ENCODE measurements at places on chromosomes 3 and 15.
A peak's percentile ranks its signal among the peaks of the same experiment; 100 is the strongest.

DNA sequence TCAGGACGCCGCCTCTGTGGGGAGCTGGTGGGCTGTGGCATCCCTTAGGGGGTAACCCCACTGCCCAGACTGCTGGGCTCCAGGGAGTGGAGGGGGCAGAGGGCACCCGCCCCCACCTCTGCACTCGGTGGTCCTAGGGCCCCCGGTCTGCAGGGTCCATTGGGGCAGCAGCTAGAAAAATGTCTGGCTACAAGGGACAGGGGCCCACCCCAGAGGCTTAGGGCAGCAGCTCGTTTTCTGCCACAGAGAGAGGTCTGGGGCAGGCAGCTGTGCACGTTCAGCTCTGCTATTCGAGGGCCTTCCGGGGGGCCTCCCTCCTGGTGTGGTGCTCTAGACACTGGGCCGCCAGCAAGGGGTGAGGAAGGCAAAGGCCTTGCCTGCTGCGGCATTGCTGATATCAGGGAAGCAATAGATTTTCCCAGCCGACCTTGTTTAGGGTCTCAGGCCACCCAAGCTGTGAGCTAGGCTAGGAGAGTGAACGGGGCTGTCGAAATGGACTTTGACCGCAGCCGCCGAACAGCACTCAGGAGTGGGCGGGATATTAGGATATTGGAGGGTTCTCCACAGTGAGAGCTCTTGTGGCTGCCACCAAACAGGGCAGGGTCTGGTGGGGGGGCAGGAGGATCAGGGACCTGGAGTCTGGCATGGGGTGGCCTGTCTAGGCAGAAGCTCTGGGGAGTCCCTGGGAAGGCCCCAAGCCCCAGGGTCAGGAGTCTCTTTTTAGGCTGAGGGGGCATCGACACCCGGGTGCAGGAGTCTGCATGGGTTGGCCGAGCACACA, 61.4 kb upstream of the KLF13 start:
- DNase-seq, result no peak

DNA sequence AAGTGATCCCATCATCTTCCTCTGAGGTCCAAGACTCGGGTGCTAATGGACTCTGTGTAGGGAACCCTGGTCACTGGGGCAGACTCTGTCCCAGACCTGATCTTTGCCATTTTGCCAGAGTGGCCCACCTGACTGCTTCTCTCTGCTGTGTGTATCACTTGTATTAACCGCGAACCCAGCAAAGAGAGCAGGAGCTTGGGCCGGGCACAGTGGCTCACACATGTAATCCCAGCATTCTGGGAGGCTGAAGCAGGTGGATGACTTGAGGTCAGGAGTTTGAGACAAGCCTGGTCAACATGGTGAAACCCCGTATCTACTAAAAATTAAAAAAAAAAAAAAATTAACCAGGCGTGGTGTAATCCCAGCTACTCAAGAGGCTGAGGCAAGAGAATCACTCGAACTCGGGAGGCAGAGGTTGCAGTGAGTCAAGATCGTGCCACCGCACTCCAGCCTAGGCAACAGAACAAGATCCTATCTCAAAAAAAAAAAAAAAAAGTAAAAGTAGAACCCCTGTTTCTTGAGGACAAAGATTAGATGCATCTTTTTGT, 32.9 kb upstream of the CYP11A1 start:
- DNase-seq, result no peak

GRCh38 chr3:146831659-146832058, 226.5 kb upstream of the PLSCR5 start:
- no peak for DNase-seq

GRCh38 chr3:190127195-190127594, 6.5 kb upstream of the P3H2 start:
- DNase-seq, result no peak

DNA sequence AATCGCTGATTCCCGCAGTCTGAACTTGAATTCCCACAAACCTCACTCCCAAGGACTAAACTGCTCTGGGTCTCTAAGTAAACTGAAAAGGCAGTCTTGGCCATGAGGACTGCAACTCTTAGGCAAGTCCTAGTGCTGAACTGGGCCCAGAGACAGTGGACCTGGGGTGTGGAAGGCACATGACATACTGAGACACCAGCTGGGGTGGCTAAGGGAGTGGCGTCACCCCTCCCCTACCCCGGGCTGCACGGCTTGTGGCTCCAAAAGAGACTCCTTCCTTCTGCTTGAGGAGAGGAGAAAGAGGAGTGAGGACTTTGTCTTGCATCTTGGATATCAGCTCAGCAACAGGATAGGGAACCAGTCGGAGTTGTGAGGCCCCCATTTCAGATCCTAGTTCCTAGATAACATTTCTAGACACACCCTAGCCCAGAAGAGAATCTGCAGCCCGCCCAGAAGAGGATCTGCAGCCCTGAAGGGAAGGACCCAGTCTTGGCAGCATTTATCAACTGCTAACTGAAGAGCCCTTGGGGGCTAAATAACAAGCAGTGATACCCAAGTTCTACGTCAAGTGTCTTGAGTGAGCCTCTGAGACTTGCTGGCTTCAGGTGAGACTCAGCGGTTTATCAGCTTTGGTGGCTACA, 110.7 kb upstream of the C3orf80 start:
- no peak for DNase-seq

GRCh38 chr3:45409369-45409768, 21.0 kb downstream of the LARS2 start:
- no peak for DNase-seq

GRCh38 chr3:178833695-178834094, 237.9 kb downstream of the ZMAT3 start:
- no peak for DNase-seq

GRCh38 chr3:48695393-48695753, 9.7 kb upstream of the NCKIPSD start:
- peak; percentile 21 for DNase-seq

DNA sequence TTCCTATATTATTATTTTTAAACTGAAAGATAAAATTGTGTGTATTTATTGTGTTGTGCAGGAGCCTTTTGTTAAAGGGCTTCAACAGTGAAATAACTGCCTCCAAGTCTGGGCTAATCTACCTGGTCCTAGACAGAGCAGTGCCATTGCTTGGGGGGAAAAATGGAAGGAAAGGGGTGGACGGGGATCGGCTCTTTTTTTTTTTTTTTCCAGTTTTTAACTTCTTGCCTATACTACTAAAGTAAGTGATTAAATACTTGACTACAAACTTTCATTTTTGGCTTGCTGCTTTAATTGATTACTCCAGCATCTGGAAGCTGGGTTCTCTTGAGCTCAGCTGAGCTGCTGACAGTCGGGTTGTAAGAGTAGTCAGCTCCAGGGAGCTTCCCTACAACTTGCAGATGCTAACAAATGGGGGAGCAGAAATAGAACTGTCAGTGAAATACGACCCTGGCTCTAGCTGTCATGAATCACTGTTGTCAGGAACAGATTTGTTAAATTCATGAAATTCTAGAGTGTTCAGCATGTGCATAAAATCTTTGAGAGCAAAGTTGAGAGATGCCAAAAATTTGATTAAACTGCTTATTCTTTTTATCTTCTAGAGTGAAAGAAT, 276.7 kb downstream of the ROBO1 start:
- DNase-seq, result no peak

- no peak for DNase-seq
Measured at GRCh38 chr3:197335428-197336132, 37.2 kb upstream of the DLG1 start.

- DNase-seq, result no peak
Measured at GRCh38 chr3:11611341-11611799, 32.3 kb downstream of the VGLL4 start.

DNA sequence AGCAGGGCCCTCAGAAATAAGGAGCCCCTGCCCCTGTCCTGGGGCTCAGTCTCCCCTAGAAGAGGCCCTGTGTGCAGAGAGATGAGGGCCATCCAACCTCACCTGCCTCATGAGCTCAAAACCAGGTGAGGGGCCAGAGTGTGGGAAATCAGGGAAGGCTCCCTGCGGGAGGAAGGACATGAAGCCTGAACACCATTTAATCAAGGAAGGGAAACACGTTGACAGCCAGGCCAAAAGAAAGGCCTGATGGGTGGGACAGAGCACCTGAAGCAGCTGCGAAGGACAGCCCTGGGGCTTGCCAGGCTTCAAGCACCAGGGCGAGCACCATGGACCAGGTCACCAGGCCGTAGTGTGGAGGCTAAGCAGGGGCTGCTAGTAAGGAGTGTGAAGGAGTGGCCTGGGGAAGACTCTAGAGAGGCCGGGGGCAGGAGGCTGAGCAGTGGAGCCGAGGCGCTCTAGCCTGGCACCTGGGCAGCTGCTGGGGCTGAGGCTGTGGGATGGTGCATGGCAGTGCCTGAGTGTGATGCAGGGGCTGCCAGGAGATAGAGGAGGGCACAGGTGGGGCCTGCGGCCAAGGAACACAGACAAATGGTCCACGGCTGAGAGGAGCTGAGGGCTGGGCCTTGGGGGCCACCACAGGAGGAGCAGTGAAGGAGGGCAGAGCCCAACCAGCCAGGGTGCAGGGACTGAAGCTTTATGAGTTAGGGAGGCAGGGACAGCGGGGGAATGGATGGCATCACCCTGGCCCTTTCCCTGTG, 16.1 kb downstream of the ACAA1 start:
- no peak for DNase-seq

DNA sequence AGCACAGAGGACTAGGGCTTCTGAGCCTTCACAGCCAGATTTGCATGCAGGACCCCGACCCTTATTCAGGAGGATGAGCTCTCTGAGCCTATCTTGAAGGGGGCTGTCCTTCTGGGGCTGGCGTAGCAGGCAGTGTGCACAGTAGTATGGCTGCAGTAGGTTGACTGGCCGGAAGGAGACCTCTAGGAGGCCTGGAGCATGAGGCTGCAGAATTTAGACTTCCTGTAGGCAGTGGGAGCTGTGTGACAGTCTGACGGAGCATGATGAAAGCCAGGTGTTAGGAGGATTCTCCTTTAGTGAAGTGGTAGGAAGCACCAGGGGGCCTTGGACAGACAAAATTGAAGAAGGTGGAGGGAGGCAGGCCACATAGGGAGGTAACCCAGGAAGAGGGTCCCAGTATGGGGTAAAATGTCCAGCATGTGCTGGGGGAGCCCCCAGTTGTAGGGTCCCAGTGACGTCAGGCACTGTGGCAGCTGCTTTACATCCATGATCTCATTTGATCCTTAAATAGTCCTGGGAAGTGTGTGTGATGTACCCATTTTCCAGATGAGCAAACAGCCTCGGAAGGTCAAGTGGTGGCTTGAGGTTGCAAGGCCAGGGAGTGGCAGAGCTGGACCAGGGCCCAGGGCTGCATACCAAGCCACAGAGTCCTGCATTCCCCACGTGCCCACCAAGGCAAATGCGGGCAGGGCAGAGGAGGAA, 36.1 kb downstream of the SPSB4 start:
- no peak for DNase-seq

GRCh38 chr3:53900666-53901331, 9.1 kb upstream of the SELENOK start:
- no peak for DNase-seq

- no peak for DNase-seq
Measured at GRCh38 chr3:173139420-173139819, 1.6 kb downstream of the SPATA16 start.

- DNase-seq, result peak; percentile 94
Measured at GRCh38 chr15:39580117-39580484, 778 bp upstream of the THBS1 start.

DNA sequence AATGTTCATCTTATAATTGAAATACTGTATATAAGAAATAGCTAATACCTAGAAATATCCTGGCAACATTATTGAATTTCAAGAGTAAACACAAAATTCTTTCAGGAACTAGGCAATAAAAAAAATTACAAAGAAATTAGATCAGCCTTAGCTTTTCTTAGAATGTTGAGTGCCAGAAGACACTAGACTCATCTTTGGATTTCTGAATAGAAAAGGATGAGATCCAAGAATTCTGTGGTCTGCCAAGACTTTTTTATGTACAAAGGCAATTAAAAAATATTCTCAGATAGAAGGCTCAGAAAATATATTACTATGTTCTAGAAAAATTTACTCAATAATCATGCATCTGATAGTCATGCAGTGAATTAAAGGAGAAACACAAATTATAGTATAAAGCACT, 294.5 kb upstream of the CDIN1 start:
- no peak for DNase-seq
